GM23338 (cell line): ENCODE measurements at places on chromosomes 3 and 15.
A peak's percentile ranks its signal among the peaks of the same experiment; 100 is the strongest.

- no peaks in the 10 kb centered on the region for H3K27me3 ChIP-seq
- H3K27ac ChIP-seq = no peak overlapping the region
- no peak overlapping the region for H3K4me3 ChIP-seq
- H3K36me3 ChIP-seq = no peaks in the 10 kb centered on the region
- peaks cover 3% of the 10 kb centered on the region; the same call in 1 of the 2 replicates for H3K4me1 ChIP-seq
Measured at GRCh38 chr3:196609343-196609775, 30.1 kb upstream of the NRROS start.

GRCh38 chr3:28294667-28295413, 53.4 kb downstream of the CMC1 start:
- no peaks in the 10 kb centered on the region for H3K36me3 ChIP-seq
- no peaks in the 10 kb centered on the region for H3K27me3 ChIP-seq
- H3K27ac ChIP-seq = no peak overlapping the region
- no peak overlapping the region for H3K4me3 ChIP-seq
- no peak for DNase-seq

DNA sequence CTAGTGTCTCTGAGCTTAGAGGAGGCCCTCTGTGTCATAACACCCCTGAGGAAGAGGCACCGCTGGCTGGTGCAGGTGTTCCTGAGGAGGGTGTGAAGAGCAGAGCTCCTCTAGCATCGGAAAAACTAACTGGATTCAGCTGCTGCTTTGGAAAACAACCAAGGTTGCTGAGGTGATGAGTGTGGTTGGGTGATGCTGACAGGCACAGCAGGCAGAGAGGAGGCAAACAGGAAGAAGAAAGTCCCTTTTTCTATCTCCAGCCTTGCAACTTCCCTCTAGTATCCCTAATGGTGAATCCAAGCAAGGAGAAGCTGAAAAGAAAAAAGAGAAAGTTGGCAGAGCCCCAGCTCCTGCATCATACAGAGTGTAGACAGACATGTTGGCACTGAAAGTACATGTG, 3.8 kb upstream of the OR4F15 start:
- no peak for DNase-seq
- no peak overlapping the region for H3K27ac ChIP-seq
- no peaks in the 10 kb centered on the region for H3K4me1 ChIP-seq
- no peaks in the 10 kb centered on the region for H3K27me3 ChIP-seq

GRCh38 chr15:55784286-55784685, 41.3 kb upstream of the PRTG start:
- H3K4me3 ChIP-seq = no peak overlapping the region
- no peak for DNase-seq
- no peaks in the 10 kb centered on the region for H3K27me3 ChIP-seq
- peaks cover 9% of the 10 kb centered on the region for H3K4me1 ChIP-seq
- H3K27ac ChIP-seq = no peak overlapping the region

DNA sequence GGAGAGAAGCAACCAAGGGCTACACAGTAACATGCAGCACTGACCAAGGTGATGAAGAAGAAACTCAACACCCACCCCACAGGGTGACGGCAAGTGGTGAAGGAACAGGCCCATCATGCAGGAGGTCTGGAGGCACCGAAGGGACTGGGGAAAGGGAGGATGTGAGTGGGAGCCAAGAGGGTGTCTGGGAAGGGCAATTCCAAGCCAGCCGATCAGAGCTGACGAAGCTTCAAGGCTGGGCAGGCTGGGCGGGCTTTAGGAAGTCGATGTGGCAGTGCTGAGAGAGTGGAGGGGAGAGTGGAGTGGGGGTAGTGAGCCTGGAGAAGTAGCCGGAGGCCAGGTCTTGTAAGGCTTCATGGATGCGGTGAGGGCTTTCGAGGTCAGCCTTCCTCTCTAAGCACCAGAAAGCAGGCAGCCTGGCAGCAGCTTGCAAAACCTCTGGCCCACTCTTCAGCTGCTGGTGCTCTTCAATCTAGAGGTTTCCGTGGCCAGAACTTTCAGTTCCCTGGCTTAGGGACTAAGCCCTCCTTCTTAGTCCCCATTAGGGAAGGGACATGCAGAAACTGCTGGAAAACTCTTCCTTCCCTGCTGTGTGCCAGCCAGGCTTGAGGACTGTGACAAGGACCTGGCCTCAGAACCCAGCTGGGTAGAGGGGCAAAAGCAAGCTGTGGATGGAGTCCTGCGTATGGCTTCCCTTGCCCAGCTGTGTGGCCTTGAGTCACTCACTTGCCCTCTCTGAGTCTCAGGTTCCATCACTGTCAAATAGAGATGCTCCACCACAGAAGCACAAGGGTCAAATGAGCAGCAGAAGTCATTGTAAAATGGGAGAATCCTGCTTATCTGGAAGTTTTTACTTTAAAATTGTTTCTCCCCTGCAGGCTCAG, 72.1 kb downstream of the TLE3 start:
- no peak for DNase-seq
- H3K4me1 ChIP-seq = peaks cover 5% of the 10 kb centered on the region; the same call in 1 of the 2 replicates
- H3K36me3 ChIP-seq = no peaks in the 10 kb centered on the region

- no peak overlapping the region for H3K27ac ChIP-seq
- peaks cover 30% of the 10 kb centered on the region for H3K4me1 ChIP-seq
- DNase-seq = no peak
- H3K4me3 ChIP-seq = no peak overlapping the region
- no peaks in the 10 kb centered on the region for H3K27me3 ChIP-seq
Measured at GRCh38 chr15:85482894-85483293, 102.5 kb downstream of the AKAP13 start.

- DNase-seq = no peak
- H3K36me3 ChIP-seq = no peaks in the 10 kb centered on the region
- H3K27ac ChIP-seq = no peak overlapping the region
- H3K27me3 ChIP-seq = no peaks in the 10 kb centered on the region
- no peaks in the 10 kb centered on the region for H3K4me1 ChIP-seq
Measured at GRCh38 chr3:131840156-131840797, 194.5 kb downstream of the CPNE4 start.

GRCh38 chr3:10189557-10190354, 25.0 kb downstream of the IRAK2 start:
- DNase-seq = no peak
- H3K27me3 ChIP-seq = no peaks in the 10 kb centered on the region
- peaks cover 4% of the 10 kb centered on the region for H3K4me1 ChIP-seq
- no peak overlapping the region for H3K27ac ChIP-seq
- H3K4me3 ChIP-seq = no peak overlapping the region
- no peaks in the 10 kb centered on the region for H3K36me3 ChIP-seq

GRCh38 chr15:75347222-75348033, 589 bp downstream of the NEIL1 start:
- H3K36me3 ChIP-seq = no peaks in the 10 kb centered on the region
- H3K4me1 ChIP-seq = peaks cover 4% of the 10 kb centered on the region; the same call in 1 of the 2 replicates
- peak; percentile 85 for DNase-seq
- peak overlapping the region; percentile 95 for H3K4me3 ChIP-seq
- no peak overlapping the region for H3K27ac ChIP-seq

GRCh38 chr3:123682781-123683504, 98.1 kb upstream of the HACD2 start:
- no peak for DNase-seq
- no peak overlapping the region for H3K27ac ChIP-seq
- no peak overlapping the region for H3K4me3 ChIP-seq
- H3K36me3 ChIP-seq = no peaks in the 10 kb centered on the region
- peaks cover 5% of the 10 kb centered on the region; the same call in 1 of the 2 replicates for H3K4me1 ChIP-seq

DNA sequence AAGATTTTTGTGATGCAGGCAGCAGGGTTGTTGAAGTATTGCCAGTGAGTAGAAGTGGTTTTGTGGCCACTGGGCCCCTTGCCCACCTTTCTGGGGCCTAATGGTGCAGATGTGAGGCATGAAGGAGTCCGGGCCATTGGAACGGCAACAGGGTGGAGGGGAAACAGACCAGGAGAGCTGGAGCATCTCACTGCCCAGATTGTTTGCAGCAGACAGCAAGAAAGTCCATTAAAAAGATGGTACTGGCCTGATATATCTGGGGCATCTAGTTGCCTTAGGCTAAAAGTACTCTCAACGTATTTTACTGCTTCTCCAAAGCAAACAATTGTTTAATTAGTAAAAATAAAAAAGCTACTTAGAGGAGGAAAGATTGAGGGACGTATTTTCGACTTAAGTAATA, 298.4 kb downstream of the SATB1 start:
- no peaks in the 10 kb centered on the region for H3K36me3 ChIP-seq
- no peak overlapping the region for H3K27ac ChIP-seq
- DNase-seq = no peak
- H3K4me3 ChIP-seq = no peak overlapping the region
- no peaks in the 10 kb centered on the region for H3K4me1 ChIP-seq

DNA sequence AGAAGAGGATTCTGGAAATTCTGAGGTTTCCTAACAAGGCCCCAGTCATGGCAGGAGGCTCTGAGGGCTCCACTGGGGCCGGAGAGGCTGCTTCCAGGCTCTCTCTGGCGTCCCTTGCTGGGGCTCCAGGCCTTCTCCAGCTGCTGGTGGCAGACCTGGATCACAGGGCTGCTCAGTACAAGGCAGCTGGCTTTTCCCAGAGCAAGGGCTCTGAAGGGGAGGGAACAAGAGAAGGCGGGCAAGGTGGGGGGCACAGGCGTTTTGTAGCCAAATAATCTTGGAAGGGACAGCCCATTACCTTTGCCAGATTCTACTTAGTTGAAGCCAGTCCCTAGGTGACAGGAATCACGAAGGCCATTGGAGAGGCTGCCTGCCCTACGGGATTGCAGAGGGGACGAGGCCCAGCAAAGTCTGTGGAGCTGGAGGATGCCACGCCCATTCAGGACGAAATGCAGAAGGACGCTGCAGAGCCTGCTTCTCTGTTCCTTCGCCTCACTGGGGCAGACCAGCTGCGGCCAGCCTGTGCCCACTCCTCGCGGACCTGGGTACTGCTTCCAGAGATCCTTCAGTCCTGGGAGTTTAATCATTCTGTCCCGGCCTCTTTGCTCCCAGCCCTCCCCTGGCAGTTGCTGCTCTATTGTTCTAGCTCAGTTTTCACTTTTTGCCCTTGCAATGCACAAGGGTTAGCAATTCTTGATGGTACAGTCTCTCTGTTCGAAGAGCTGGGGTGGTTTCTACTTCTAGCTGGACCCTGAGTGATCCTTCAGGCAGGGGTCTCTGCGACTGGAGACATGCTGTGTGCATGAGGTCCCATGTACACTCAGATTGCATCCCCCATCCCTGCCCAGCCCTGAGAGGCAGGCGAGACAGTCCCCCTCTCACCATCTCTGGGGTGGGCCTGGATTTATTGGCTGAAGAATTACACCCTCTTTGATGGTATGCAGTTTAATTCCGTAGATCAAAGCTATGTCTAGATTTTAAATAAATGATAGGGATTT, 149.3 kb upstream of the MEF2A start:
- no peak overlapping the region for H3K4me3 ChIP-seq
- no peaks in the 10 kb centered on the region for H3K4me1 ChIP-seq
- H3K27me3 ChIP-seq = no peaks in the 10 kb centered on the region
- no peaks in the 10 kb centered on the region for H3K36me3 ChIP-seq
- DNase-seq = no peak
